Fibroblast of gingiva (primary cell): ENCODE measurements at places on chromosomes 4 and X.

GRCh38 chr4:24273136-24273535 is 311.2 kb downstream of the DHX15 start:
- no peak for DNase-seq

DNA sequence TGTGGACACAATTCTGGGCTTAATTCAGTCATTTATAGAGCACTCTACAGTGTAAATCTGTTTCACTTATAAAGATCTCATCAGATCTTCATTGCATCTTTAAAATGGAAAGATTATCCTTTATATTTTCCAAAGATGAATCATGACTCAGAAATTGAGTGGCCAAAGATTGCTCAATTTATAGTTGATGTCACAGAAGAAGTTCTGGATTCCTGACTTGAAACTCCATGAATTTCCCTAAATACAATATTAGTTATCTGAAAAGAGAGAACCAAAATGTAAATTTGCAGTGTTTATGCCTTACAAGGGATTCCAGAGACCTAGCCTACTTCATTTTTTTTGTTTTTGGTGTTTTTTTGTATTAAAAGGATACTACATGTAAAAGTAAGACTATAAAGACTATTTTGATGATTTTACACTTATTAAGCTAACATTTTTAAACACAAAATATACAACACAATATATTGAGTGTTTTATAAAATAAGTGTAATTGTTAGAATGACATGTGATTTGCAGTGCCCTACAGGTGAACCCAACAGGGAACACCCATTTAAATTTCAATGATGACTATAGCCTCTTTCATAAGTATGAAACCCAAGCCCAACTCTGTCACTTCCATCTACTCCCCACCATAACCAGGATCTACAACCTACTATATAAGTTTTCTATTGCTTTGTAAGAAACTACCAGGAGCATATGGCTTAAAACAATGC is 183.5 kb downstream of the PCDH7 start:
- DNase-seq, result peak; percentile 9

DNA sequence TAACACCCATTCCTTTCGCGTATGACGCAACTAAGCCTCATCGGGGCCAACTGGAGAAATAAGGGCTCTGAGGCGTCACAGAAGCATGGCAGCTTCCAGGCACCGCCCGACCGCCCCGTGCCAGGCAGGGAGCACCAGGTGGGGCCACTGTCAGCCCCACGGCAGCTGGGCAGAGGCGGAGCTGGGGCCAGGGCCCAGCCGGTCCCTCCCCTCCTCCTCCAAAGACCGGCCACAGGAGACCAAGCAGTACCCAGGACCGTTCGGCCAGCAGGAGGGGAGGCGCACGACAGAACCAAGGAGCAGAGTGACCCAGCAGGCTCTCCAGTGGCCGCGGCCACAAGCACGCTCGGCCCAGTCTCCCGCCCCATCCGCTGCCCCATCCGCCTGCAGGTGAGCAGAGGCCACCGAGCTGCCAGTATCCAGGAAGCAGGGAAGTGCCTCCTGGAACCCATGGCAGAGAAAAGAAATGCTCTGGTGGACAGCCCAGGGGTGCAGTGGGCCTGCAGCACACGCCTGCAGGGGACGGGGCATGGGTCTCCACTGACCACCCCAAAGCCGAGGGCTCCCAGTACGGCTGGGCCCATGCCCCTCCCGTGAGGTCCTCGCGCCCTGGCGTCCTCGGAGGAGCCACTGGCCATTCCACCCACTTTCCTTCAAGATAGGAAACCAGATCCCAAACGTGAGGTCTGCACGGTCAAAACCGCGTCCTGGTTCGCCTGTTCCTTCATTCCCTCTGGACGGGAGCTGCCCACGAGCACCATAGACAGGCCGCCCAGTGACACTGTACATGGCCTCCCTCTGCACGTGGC is 9.6 kb downstream of the CTBP1 start:
- DNase-seq, result no peak

GRCh38 chr4:47562297-47562696 is 77.2 kb downstream of the ATP10D start:
- no peak for DNase-seq

DNA sequence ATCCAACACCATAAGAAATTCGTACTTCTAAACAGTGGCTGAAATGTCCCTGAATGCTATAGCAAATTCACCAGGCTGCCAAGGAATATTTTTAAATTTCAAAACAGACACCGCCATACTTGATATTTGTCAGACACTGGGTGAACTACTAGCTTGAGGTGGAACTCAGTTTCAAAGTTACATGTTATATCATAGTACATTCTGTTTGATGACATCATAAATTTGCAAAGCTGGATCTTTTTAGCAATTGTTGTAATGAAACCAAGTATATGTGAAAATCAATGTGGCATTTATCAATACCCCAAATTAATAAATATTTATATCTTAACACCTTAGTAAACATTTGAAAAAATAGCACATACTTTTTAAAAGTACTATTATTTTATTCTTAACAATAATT is 14.2 kb downstream of the ART3 start:
- DNase-seq, result no peak

DNA sequence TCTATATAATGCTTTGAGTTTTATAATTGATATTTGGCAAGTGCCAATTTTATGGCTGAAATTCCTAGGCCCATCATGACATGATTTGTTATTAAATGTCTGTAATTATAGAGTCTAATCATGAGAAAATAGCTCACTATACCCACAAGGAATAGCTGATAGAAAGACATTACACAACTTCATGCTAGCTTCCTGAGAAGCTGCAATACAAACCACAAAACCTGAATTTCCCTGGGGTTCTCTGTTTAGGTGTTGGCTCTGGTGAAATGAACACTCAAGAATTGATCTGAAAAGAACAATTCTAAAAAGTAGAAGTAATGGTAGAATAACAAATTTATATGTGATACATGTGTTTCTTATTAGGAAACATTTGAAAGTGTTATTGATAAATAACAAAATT is 169.6 kb downstream of the GASK1B start:
- no peak for DNase-seq

- peak; percentile 4 for DNase-seq
Measured at GRCh38 chr4:158259955-158260575, 49.8 kb downstream of the TMEM144 start.

DNA sequence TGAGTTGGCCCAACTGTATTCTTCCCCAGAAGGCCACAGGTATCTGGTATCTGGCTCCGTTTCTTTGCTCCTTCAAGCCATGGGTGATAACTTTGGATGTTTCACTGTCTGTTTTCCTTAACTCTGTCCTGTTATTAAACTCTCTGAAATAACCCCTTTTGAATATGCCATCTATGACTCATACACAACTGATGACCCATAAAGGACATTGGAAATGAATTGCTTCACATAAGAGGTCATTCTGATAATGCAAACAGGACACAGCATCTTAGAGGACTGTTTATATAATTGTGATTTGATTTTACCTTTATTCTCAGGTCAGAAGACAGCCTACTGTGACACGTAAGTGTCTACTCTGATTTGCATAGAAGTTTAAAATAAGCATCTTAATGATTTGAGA is 227.7 kb downstream of the VEGFC start:
- DNase-seq, result no peak

- no peak for DNase-seq
Measured at GRCh38 chr4:102734591-102735385, 26.0 kb downstream of the MANBA start.

DNA sequence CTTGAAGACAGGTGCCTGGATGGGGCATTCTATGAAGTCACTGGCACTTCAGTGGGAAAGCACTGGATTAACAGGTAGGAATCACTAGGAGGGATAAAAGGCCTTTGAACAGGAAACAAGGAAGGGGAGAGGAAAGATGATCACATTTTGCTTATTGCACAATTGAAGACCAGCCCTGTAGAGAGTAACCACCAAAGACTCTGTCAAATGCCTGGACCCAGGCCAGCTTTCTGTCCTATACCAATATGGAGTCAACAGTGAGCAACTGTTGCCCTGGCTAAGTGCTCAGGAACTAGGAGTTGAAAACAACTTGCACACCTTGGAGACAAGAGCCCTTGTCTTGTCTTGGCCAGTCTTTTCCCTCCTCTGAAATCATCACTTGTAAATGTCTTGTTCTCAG is 14.1 kb upstream of the RTL3 start:
- no peak for DNase-seq
